CD4-positive, alpha-beta T cell treated with Interleukin-6 for 4 hours (primary cell): ENCODE measurements at places on chromosomes 2 and 18.

GRCh38 chr2:156023229-156023869 is 309.2 kb downstream of the NR4A2 start:
- no peak for DNase-seq

- no peak for DNase-seq
These were observed 208.4 kb downstream of the DYSF start for GRCh38 chr2:71661782-71662181.

- no peak for DNase-seq
These were observed 28.1 kb upstream of the SPP2 start for GRCh38 chr2:234022424-234022823.

DNA sequence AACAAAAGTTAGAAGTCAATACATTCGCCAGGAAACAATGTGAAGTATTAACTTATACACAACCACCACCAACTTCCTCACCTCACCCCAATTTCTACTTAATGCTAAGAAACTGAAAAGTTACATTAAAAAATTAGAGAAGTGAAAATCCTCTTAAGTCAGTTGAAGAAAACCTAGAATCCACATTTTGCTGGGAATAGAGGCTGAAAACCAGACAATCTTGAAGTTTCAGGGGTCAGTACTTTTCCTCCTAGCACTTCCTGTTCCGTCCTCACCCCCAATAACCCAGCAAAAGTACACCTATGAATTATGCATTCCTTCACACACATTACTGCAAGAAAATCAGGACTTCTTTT is 6.3 kb downstream of the YES1 start:
- no peak for DNase-seq

DNA sequence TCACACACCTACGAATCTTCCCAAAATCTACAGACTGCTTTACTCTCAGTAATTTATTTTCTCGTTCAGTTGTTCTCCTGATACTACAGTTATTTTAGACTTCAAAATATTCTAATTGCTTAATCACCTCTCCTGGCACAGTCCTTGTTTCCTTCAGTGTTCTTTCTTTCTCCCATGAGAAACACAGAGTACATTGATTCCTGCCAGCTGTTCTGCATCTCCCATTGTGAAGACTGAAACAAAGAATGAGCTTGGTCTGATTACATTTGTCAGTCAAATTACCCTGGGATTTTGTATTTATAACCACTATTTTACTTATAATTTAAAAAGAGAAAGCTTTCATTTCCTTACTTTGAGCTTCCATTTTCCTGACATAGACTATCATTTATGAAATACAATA is 63.9 kb upstream of the TANK start:
- no peak for DNase-seq

DNA sequence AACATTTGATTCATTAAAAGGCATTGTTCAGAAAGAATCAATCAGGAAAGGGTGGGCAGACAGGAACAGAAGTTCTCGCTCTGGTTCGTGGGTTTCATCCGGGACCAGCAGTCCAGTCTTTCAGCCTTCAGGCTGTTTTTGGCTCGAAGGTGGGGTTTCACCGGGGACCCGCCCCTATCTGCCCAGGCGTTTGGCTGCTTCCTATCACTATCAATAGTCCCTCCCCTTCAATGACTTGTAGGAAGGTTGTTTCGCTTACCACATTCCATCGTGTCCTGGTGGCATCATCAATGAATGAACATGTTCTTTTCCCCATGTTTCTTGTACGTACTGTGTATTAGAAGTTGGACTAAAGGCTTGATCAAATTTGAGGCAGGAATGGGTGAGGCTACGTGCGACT is 130.3 kb downstream of the NEDD4L start:
- no peak for DNase-seq

- DNase-seq: no peak
These were observed 45.5 kb downstream of the SLC66A2 start for GRCh38 chr18:79905993-79906392.

DNA sequence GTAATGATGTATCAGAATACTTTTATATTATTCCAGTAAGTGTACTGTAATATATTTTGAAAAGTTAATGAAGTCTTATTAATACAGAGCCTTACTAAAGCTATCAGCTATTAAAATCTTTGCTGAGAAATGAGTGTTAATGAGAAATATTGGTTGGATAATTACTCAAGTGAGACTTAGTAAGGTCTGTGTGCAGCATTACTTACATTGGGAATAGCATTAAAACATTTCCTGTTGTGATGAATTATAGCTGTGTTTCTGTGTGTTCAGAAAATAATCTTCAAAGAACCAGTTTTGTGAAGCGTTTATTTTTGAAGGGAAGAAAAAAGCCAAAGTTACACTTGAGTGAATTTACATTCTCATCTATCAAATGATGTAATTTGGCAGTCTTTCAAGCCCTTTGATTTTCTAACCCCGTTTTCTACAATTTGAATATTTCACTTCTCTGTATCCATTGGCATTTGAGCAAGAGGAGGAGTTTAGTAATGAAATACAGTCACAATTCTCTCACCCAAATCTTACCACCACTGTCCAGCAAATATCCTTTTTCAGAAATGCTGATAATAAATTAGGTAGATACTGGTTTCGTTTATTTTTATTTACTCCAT is 123.5 kb upstream of the BOD1L2 start:
- DNase-seq: no peak
